Prostate gland (tissue), 2 donors: ENCODE measurements at places on chromosomes 6 and 20.

GRCh38 chr20:50594231-50594590, 84.0 kb downstream of the PTPN1 start:
- no peak overlapping the region for H3K4me3 ChIP-seq
- H3K4me1 ChIP-seq = no peaks in the 10 kb centered on the region
- H3K36me3 ChIP-seq = no peaks in the 10 kb centered on the region
- no peak overlapping the region for H3K27ac ChIP-seq
- DNase-seq = no peak

DNA sequence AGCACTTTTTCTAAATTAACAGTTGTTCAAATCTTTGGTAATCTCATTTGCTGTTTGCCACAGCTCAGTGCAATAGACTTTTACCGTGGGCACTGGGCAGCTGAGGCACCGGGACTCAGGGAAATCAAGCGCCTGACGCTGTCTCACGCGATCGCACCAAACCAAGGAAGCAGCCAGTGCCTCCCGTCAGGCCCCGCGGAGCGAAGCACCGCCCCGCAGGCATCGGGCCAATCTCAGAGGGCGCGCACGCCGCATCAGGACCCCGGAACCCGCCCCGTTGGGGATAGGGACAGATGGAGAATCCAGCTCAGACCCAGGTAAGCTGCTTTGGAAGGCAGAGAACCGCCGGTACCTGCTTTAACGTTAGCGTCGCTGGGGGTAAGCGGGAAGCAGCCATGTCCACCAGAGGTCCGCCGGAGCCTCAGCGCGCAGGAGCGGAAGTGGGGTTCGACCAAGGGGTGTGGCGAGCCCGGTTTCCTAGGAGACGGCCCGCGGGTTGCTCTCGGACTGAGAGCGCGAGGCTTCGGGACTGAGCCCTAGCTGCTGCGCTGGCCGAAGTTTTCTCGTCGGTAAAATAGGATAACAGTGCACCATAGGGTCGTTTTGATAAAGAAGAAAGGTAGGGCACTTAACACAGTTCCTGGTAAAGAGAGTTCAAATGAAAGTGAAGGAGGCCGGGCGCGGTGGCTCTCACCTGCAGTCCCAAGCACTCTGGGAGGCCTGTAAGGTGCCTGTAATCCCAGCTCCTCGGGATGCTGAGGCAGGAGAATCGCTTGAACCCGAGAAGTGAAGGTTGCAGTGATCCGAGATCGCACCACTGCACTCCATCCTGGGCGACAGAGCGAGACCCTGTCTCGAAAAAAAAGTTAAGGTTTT, at the start of gene LYRM2:
Gene LYRM2 (minus strand): TSS at position 428 of the 876 bp plus-strand sequence. CDS start 31 bp downstream, at position 397.
- H3K4me3 ChIP-seq = peak within 1 kb of the TSS; percentile 52
- H3K27ac ChIP-seq = peak within 1 kb of the TSS; percentile 94
- peak; percentile 91 for DNase-seq
- no peaks in the 10 kb centered on the region for H3K27me3 ChIP-seq

DNA sequence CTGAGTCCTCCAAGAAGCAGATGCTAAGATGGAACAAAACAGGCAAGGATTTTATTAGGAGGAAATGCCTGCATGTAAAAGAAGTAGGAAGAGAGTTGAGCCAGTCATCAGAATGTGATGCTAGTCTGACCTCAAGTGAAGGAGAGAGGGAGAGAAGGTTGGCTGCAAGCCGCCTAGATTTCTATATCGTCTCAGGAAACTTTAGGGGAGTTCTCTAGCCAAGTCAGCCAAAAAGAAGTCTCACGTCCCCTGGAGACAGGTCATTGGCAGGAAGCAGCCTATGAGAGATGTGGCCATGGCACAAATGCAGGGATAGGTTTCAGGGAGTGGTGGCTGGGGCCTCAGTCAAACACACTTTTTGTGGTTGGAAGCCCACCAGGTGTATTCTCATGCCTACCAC, 378.0 kb downstream of the CD109 start:
- no peaks in the 10 kb centered on the region for H3K27me3 ChIP-seq
- H3K27ac ChIP-seq = no peak overlapping the region
- no peak overlapping the region for H3K4me3 ChIP-seq

- H3K27ac ChIP-seq = no peak overlapping the region
- H3K36me3 ChIP-seq = no peaks in the 10 kb centered on the region
- DNase-seq = no peak
Measured at GRCh38 chr6:89734526-89734925, 85.1 kb downstream of the MDN1 start.

DNA sequence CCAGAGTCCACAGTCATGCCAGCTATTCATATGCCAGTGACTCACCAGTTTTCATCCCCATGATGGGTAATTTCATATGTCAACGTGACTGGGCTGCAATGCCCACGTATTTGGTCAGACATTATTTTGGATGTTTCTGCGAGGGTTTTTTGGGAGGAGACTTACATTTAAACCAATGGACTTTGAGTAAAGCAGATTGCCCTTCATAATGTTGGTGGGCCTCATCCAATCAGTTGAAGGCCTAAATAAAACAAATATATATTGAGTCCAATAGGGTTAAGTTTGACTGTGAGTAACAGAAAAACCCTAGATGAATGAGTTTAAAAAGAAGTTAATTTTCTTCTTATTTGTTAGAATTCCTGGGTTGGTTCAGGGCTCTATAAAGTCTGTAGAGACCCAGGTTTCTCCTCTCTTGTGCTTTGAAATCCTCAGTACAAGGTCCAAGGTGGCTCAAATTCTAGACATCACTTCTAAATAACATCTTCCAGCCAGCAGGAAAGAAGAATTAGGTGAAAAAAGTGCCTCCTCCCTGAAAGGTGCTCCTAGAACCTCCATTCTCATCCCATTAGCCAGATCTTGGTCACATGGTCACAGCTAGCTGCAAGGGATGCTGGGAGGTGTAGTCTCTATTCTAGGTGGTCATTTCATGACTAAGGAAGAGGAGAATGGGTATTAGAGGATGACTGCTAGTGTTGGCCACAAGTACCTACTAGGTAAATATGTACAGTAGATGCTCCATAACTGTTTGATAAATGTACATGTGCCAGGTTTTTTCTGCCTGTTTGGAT, 16.7 kb upstream of the NEDD9 start:
- H3K27ac ChIP-seq = no peak overlapping the region
- DNase-seq = no peak
- no peak overlapping the region for H3K4me3 ChIP-seq

GRCh38 chr6:112209131-112209530, 45.2 kb downstream of the LAMA4 start:
- no peak overlapping the region for H3K4me3 ChIP-seq
- no peaks in the 10 kb centered on the region for H3K27me3 ChIP-seq
- no peaks in the 10 kb centered on the region for H3K36me3 ChIP-seq
- H3K27ac ChIP-seq = no peak overlapping the region
- DNase-seq = no peak
- H3K4me1 ChIP-seq = no peaks in the 10 kb centered on the region

GRCh38 chr6:52576054-52576391, 837 bp downstream of the TRAM2 start:
- H3K27me3 ChIP-seq = no peaks in the 10 kb centered on the region
- no peaks in the 10 kb centered on the region for H3K36me3 ChIP-seq
- peak overlapping the region; percentile 98 for H3K27ac ChIP-seq
- peak overlapping the region; percentile 88 for H3K4me3 ChIP-seq
- DNase-seq = no peak

- H3K27me3 ChIP-seq = no peaks in the 10 kb centered on the region
- DNase-seq = no peak
- H3K27ac ChIP-seq = no peak overlapping the region
- H3K4me1 ChIP-seq = no peaks in the 10 kb centered on the region
- no peaks in the 10 kb centered on the region for H3K36me3 ChIP-seq
Measured at GRCh38 chr6:76881414-76881813, 581.9 kb downstream of the HTR1B start.

GRCh38 chr20:2178318-2179232, 76.9 kb downstream of the STK35 start:
- no peaks in the 10 kb centered on the region for H3K27me3 ChIP-seq
- H3K4me1 ChIP-seq = no peaks in the 10 kb centered on the region
- H3K27ac ChIP-seq = no peak overlapping the region
- H3K4me3 ChIP-seq = no peak overlapping the region

GRCh38 chr6:109879521-109879920, 98.6 kb upstream of the GPR6 start:
- H3K27me3 ChIP-seq = no peaks in the 10 kb centered on the region
- no peak overlapping the region for H3K27ac ChIP-seq
- no peak for DNase-seq
- no peak overlapping the region for H3K4me3 ChIP-seq

- no peaks in the 10 kb centered on the region for H3K27me3 ChIP-seq
- peak overlapping the region; percentile 64 for H3K4me3 ChIP-seq
Measured at GRCh38 chr6:29631860-29632731, 887 bp downstream of the GABBR1 start.

- no peaks in the 10 kb centered on the region for H3K4me1 ChIP-seq
- H3K36me3 ChIP-seq = no peaks in the 10 kb centered on the region
- DNase-seq = peak; percentile 47
- H3K4me3 ChIP-seq = no peak overlapping the region
Measured at GRCh38 chr6:148440877-148441453, 98.3 kb downstream of the SASH1 start.

GRCh38 chr20:31485450-31486339, 10.6 kb downstream of the REM1 start:
- peak overlapping the region; percentile 35 for H3K27ac ChIP-seq
- DNase-seq = no peak
- peaks cover 3% of the 10 kb centered on the region for H3K27me3 ChIP-seq
- H3K4me1 ChIP-seq = no peaks in the 10 kb centered on the region

DNA sequence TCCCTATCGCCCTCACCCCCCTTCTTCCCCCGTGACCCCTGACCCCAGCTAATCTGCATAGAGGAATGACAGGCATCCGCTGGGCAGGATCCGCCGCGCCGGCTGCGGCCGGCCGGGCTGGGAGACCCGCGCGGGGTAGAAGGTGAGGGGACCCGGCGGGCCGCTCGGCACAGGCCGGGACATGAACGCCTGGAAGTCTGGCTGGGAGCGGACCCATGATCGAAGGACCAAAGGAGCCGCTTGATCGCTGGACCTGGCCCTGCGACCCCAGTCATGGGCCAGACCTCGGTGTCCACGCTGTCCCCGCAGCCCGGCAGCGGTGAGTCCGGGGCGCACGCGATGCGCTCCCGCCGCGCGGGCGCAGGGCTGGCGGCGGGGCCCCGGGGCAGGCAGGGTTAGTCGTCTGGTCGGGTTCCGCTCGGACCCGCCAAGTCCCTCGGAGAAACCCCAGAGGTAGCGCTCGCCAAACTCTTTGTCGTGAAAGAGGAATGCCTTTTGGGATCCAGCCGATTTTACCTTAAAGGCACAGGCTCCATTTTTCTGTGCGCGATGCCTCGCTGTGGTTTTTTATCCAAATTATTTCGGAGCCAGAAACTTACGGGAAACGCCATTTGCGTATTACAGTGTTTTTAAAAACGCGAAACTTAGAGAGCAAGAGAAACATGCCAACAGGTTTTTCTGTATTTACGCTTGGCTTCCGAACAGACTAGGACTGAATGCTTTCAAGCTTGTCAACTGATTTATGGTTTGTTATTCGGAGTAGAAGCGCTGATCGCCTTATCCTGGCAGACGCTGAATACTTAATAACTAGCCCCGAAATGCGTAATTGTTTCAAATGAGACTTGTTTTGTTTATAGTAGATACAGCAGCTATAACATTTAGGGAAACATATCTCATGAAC, at the start of gene PHACTR2:
Gene PHACTR2 (plus strand): TSS at position 75 of the 901 bp plus-strand sequence. CDS start 199 bp downstream, at position 274.
- peak within 1 kb of the TSS; percentile 68 for H3K4me3 ChIP-seq
- no peaks in the 10 kb centered on the region for H3K4me1 ChIP-seq
- peak; percentile 52 for DNase-seq
- no peaks in the 10 kb centered on the region for H3K27me3 ChIP-seq

DNA sequence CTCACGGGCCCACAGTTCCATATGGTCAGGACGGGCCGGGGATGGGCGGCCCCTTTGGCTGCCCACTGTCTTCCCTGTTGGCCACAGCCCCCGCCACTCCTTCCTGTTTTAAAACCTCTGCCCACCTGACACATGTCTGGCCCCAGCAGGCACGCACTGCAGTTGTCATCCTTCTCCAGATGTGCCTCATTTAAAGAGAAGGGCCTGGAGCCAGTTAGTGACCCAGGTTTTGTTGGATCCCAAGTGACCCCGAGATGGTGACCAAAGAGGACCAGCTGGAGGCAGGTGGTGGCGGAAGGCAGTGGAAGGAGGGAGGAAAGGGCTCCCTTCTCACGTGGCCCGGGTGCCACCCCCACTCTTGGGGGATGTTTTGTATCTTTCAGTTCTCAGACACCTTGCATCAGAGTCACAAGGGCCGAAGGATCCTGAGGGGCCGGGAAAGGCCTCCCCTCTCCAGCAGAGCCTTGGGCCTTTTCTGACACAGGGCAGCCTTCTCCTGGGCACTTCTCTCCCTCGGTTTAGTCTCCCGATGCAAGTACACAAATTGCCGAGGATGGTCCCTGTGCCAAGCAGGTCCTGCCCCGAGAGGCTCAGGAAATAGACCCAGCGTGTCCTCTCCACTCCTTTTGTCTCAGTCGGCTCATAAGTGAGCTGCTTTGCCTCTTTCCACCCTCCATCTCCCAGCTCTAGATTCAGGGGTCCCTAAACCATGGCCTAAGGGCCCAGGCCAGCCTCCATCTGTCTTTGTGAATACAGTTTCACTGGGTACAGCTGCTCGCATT, 117.6 kb downstream of the SULF2 start:
- no peak for DNase-seq
- no peaks in the 10 kb centered on the region for H3K4me1 ChIP-seq
- H3K36me3 ChIP-seq = no peaks in the 10 kb centered on the region

DNA sequence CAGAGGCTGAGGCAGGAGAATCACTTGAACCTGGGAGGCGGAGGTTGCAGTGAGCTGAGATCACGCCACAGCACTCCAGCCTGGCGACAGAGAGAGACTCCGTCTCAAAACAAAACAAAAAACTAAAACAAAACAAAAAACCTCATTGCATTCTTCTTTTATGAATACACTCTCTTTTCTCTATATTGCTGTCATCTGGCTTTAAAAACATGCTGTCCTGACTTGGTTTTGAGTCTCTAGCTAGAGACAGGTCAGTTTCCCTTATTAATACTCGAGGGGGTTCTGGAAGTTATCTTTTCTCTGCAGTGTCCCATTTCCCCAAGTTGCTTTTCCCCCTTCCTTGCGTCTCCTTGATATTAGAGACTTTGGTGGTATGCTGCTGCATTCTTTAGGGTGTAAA, 50.9 kb downstream of the RIOK1 start:
- no peak overlapping the region for H3K4me3 ChIP-seq
- no peaks in the 10 kb centered on the region for H3K36me3 ChIP-seq
- H3K4me1 ChIP-seq = no peaks in the 10 kb centered on the region
- no peak for DNase-seq
- H3K27ac ChIP-seq = no peak overlapping the region

GRCh38 chr6:41200901-41201763, at the start of gene TREML2:
Gene TREML2 (minus strand): TSS chr6:41201149. CDS start chr6:41201008, 141 bp downstream.
- no peak within 1 kb of the TSS for H3K4me3 ChIP-seq
- no peaks in the 10 kb centered on the region for H3K36me3 ChIP-seq
- no peaks in the 10 kb centered on the region for H3K4me1 ChIP-seq

DNA sequence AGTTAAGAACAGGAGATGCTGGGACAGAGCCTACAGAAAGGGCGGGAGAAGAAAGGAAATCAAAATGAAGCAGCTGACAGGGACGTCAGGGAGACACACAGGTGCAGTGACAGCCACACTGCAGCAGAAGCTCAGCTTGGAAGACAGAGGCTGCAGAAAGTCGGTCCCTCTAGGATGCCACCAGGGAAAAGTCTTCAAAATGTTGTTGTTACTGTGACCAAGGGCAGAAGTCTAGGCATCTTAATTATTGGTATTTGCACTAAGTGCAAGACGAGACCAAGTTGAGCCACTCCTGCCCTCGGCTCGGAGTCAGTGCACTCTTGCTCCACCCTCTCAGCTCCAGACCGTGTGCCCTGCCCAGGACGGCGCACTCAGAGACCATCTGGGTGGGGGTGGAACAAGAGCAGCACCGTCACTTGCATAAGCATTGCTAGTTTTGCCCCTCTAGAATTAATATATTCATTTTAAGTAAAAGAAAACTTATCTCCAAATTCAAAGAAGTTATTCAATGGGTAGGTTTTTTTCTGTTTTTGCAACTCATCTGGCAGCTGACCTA, 2.6 kb downstream of the PRR18 start:
- H3K4me3 ChIP-seq = no peak overlapping the region
- no peak overlapping the region for H3K27ac ChIP-seq
- H3K36me3 ChIP-seq = no peaks in the 10 kb centered on the region
- H3K4me1 ChIP-seq = no peaks in the 10 kb centered on the region
